ENCODE measurements at places on chromosomes 2 and 18.

DNA sequence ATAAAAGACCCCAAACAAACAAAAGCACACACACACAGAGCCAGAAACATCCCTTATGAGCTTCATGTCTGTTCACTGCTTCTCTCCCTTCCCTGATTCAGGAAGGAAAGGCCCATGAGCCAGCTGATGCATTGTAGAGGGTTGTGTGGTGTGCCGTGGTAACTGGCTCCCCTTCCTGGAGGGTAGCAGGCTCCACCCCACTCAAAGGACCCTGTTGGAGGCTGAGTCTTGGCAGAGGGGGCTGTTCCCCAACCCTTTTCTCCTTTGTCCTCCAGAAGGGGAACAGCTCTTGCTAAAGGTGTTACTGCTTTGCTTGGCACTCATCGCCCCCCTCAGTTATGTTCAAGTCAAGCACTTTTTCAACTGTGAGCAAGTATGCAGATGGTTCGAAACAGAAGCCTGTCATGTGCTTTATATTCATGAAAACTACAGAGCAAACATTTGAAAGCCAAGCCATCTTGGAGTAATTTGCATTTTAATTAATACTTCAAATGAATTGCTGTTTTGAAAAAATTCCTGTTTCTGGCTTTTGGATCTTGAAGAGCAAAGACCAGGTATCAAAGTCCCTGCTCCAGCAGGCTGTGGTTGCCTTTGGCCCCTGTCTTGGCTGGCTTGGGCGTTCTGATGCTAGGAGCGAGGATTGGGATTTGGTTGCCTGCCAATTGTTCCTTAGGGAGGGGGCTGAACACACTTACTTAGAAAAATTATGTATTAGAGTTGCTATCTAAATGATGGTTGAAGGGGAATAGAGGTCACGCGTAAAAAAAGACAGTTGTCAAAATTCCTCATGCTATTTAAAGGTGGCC lies 267.8 kb downstream of the TSN start:
- no peak for DNase-seq

- no peak for DNase-seq
These were observed 101.9 kb upstream of the TWIST2 start for GRCh38 chr2:238745997-238746396.

DNA sequence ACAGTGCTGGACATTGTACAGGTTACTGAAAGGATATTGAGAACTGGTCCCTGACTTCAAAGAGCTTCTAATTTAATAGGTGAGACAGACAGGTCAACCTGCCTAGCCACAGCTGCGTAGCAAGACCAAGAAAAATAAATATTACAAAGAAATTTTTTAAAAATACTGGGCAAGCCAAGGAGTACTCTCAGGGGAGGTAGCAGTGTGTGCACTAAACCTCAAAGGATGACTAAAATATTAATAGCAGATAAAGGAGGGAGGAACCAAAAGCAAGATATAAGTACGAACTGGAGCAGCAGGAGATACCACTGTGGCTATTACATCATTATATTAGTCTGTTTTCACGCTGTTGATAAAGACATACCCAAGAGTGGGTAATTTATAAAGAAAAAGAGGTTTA lies 14.9 kb downstream of the SCG2 start:
- no peak for DNase-seq

DNA sequence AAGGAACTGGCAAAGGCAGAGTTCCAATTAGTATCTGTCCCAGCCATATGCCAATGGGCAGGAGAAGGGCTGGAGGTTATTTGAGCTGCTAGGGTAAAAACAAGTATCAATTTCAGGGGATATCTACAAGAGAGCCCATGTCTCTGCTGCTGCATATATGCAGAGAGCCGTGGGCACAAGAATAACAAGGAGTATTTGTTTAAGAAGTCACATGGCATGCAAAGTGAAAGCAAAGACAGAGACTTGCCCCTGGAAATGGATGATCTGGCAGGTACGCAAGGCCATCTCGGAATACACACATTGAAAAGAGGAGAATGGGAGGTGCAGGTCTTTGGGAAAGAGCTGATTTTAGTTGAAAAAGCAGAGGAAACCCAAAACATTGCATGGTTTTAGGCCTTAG lies 170.6 kb downstream of the EVA1A start:
- DNase-seq: no peak

GRCh38 chr2:172376505-172377125 lies 50.8 kb upstream of the ITGA6 start:
- no peak for DNase-seq

DNA sequence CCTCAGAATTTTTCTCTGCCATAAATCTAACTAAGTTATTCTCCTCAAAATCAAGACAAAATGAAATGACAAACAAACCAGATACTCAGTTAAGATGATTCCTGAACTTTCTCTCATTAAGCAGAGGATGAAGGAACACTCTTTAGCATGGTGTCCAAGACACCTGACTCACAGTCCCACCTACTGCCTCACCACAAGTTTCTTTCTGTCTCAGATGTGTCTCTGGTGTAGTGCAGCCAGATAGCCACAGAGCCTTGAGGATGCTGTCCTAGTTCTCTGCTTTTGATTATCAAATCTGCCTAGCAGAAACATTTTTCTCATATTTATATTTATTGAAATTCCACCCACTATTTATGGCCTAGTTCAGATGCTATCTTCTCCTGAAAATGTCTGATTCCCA lies 103.6 kb upstream of the TMEM200C start:
- no peak for DNase-seq

DNA sequence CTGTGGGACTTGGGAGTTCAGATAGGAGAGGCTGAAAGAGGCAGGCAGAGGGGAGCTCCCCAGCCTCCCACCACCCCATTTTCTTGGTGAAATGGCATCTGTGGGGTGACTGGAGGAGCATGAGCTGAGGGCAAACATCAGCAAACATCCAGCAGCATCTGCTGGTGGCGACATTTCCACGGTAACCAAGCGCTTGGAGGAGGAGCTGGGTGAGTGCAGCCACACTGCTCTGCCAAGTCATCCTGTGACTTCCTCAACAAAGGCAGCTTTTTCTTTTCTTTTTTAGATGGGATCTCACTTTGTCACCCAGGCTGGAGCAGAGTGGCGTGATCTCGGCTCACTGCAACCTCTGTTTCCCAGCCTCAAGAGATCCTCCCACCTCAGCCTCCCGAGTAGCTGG lies 5.6 kb downstream of the TXNL4A start:
- DNase-seq: peak; percentile 51

- DNase-seq: no peak
These were observed 27.8 kb upstream of the DARS1 start for GRCh38 chr2:136013136-136013685.

DNA sequence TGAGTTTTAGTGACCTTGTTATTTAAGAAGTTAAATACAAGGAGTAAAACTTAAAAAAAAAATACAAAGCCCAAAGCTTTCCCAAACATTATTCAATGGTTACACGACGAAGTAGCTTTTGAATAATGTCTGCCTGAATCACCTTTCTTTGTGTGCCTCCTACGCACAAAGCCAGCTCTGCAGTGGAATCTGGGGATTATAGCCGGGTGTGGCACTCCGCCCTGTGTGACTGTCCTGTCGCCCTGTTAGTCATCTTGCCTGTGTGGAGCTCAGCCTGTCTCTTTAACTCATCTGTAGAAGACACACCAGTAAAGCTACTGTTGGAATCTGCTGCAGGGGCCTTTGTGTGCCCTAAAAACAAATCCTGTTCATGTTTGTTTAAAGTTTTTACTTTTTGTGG lies 79.4 kb upstream of the TCF7L1 start:
- DNase-seq: no peak

- DNase-seq: no peak
These were observed 37.5 kb upstream of the SERPINB2 start for GRCh38 chr18:63850020-63850419.

GRCh38 chr2:159148901-159149300 lies 137.6 kb downstream of the WDSUB1 start:
- DNase-seq: no peak

GRCh38 chr2:198883604-198884003 lies 574.1 kb downstream of the SATB2 start:
- no peak for DNase-seq

- no peak for DNase-seq
These were observed 98.1 kb downstream of the RTP5 start for GRCh38 chr2:241967467-241968144.

DNA sequence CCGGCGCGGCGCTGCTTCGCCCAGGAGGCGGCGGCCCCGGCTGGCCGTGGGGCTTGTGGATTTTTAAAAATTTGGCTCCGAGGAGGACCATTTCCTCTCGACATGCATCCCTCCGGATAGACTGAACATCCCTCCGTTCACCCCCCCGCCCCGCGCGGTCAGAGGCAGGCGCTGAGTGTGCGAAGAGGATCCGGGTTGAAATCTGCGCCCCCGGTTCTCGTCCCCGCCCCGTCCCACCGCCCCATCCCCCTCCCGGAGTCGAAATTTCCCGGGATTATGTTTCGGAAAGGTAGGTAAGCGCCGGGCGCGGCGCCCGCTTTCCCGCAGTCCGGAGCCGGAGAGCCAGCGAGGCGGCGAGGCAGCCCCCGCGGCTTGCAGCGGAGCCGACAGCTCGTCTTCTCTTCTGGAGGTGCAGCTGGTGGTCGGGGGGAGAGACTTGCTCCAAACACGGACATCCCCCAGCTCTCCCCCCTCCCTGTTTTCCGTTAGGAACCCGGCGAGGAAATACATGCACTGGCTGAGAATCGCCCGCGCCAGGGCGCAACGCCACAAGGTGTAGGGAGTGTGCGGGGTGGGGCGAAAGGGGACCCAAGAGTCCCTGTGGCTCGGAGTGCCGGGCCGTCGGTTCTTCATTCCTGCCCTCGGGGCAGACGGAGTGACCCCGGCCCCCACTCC lies at the start of gene PRKCE:
Gene PRKCE, plus strand, starts transcription at position 261 of the 675 bp plus-strand sequence.
- DNase-seq: no peak

DNA sequence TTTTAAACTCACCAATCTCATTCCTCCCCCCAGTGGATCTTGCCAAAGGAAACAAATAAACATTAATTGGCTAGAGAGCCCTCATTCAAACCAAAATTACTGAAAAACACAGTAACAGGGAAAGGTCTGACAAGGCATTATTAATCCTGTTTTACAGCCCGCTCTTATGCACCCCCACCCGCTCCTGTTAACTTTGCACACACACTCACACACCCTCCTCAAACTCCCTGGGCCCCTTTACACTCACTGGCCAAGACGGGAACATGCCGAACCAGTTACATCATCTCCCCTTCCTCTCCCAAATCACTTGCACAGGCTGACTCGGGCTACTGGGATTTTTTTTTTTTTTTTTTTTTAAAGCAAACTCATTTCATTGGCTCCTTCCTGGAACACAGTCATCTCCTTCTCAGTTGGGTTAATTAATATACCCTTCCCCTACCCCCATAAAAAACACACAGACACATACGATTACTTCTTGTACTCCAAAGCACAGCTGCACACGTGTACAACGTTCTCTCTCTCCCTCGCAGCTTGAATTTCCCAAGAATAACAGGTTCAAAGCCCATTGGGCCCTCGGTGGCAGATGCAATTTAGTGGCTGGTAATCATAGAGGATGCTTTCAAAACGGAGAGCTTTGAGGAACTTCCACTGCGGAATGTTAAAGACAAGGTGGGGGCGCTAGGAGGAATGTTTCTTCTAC lies 31.8 kb downstream of the KLF7 start:
- no peak for DNase-seq

DNA sequence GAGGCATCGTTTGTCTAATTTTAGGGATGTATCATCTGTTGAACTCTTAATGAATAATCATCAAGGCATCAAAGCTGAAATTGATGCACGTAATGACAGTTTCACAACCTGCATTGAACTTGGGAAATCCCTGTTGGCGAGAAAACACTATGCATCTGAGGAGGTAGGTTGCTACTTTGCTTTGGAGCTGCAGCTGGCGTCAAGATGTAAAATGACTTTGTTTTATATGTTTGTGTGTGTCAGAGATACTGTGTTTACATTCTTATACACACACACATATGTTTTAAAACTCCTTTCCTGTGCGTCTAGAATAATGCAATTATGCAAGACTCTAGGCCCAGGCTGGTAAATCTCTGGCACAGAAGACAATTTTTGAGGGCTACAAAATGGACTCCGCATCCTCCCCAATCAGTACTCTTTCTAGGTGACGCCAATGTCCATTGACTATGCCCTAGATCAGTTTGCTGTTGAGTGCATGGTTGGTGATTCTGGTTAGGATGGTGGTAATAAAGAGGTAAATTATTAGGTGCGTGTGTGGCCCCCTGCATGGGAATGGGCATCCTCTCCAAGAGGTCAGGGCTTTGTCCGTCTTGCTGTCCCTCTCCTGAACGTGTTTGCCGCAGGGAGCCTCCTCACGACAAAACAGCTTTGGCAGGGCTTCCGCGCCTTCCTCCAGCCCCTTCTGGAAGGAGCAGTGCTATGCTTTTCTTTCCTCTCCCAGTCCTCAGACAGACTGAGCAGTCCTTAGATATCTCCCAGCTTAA lies 68.2 kb upstream of the EML6 start:
- DNase-seq: no peak

- peak; percentile 28 for DNase-seq
These were observed 157.8 kb upstream of the SLC1A4 start for GRCh38 chr2:64831134-64831976.

DNA sequence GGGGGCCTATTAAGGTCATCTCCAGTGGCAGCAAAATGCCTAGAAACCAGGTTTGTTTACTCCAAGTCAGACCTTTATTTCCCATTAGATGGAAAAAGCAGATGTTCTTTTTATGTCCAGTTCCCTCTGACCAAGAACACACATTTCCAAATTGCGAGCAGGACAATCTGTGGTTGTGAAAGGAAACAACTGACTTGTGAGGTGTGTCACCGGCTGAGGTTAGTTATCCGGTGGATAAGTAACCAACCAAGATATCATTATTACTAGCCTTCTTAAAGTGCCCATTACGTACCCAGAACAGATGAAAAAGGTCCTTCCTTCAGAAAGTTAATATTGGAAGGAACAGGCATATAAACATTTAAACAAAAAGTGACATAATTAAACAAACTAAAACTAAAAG lies 112.9 kb downstream of the THADA start:
- no peak for DNase-seq

DNA sequence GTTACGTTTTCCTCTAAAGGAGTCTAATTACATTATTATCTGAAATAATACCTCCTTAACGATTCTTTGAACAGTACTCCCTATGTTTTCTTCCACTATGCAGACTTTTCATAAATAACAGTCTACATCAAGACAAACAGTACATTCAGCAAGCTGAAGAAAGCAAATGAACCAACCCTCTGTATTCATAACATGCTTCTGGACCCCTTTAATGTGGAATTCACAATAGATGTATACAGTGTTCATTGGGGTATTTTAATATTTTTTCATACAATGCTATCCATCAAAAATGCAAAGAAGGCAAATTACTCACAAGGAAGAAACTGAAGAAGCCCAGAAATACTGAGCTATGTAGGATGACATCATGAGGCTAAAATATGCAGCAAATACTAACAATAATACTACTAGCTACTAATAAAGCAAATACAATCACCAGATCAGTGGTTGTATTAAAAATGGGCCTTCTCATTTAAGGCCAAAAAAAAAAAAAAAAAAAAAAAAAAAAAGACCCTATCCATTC lies 408.6 kb downstream of the MTX2 start:
- DNase-seq: no peak

DNA sequence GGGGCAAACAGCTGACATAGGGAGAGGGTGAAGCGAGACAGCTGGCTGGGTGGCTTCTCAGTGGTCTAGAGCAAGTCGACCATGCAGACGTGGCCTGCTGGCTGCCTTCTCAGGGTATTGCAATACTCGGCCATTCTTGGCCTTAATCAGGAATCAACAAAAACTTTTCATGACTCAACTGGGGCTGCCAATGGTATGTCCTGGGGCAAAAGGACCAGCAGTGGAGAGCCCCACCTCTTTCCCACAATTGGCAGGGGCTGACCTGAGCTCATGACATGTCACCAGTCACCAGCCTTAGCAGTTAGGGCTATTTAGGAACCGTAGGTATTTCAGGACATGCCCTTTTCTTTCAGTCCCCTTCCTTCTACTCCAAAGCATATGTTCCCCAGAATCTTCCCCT lies 19.1 kb downstream of the PLA2R1 start:
- no peak for DNase-seq
